ENCODE measurements at places on chromosomes 1 and 21. TPM values are rescaled to one million over a fixed set of nuclear protein-coding genes. Genes with fewer than 3 reads are reported as not detected.

Gene ACBD3
- 76.9 TPM for total RNA-seq

Gene RIMKLA
- not detected for total RNA-seq

Gene GBP7
- total RNA-seq = not detected

Gene HNRNPCL2
- not detected for total RNA-seq

Gene PADI2
- under 0.01 TPM for total RNA-seq

Gene TTC39A
- total RNA-seq = 0.88 TPM

Gene LBR
- 30.4 TPM for total RNA-seq

Gene NTNG1
- total RNA-seq = 3.6 TPM

Gene CRYBG2
- total RNA-seq = not detected

Gene LEFTY2
- not detected for total RNA-seq

Gene TFF2
- total RNA-seq = not detected

Gene MEX3A
- 0.88 TPM for total RNA-seq

Gene DMBX1
- not detected for total RNA-seq

Gene CACNA1S
- not detected for total RNA-seq

Gene OR2T3
- total RNA-seq = not detected

Gene WNT9A
- total RNA-seq = 0.36 TPM

Gene CFHR1
- total RNA-seq = not detected

Gene MAP3K21
- total RNA-seq = under 0.01 TPM

Gene ZNF593OS
- total RNA-seq = not detected

Gene LAD1
- not detected for total RNA-seq

Gene FMN2
- 11.2 TPM for total RNA-seq

Gene CHD5
- total RNA-seq = under 0.01 TPM

Gene LCE3E
- total RNA-seq = not detected

Gene OPTC
- total RNA-seq = not detected

Gene SPAG17
- 3.3 TPM for total RNA-seq

Gene TNFRSF4
- total RNA-seq = not detected

Gene TTLL10
- not detected for total RNA-seq

Gene CELSR2
- total RNA-seq = 1.5 TPM

Gene PDZK1IP1
- not detected for total RNA-seq

Gene EFNA3
- total RNA-seq = 2.1 TPM

Gene CCDC24
- 2.9 TPM for total RNA-seq

Gene TAL1
- total RNA-seq = not detected

Gene AGO3
- 14.8 TPM for total RNA-seq

Gene ABCG1
- under 0.01 TPM for total RNA-seq

Gene TRABD2B
- under 0.01 TPM for total RNA-seq

Gene LCE3D
- total RNA-seq = not detected

Gene PBX1
- total RNA-seq = 10.1 TPM

Gene MYBPH
- total RNA-seq = 0.29 TPM

Gene TNFRSF18
- total RNA-seq = not detected

Gene ASAP3
- total RNA-seq = 107 TPM

Gene CNIH3
- total RNA-seq = 3.6 TPM

Gene FYB2
- not detected for total RNA-seq

Gene SLFNL1
- total RNA-seq = 0.72 TPM

Gene RNF186
- total RNA-seq = not detected

Gene NBPF4
- under 0.01 TPM for total RNA-seq

Gene PHACTR4
- total RNA-seq = 12.7 TPM

Gene NHLH1
- total RNA-seq = under 0.01 TPM

Gene NR1I3
- not detected for total RNA-seq

Gene UTS2
- 0.29 TPM for total RNA-seq

Gene THEM5
- total RNA-seq = not detected

Gene C1QC
- 2.2 TPM for total RNA-seq

Gene RNU1-4
- total RNA-seq = under 0.01 TPM

Gene TTC22
- total RNA-seq = not detected
